Amygdala (tissue), 56 donors: ENCODE measurements at places on chromosomes 6 and 20.

- DNase-seq, result no peak
Observed at GRCh38 chr6:81636930-81637568, 115.4 kb downstream of the TENT5A start.

GRCh38 chr20:38266426-38266825, 5.9 kb upstream of the KIAA1755 start:
- DNase-seq, result no peak

DNA sequence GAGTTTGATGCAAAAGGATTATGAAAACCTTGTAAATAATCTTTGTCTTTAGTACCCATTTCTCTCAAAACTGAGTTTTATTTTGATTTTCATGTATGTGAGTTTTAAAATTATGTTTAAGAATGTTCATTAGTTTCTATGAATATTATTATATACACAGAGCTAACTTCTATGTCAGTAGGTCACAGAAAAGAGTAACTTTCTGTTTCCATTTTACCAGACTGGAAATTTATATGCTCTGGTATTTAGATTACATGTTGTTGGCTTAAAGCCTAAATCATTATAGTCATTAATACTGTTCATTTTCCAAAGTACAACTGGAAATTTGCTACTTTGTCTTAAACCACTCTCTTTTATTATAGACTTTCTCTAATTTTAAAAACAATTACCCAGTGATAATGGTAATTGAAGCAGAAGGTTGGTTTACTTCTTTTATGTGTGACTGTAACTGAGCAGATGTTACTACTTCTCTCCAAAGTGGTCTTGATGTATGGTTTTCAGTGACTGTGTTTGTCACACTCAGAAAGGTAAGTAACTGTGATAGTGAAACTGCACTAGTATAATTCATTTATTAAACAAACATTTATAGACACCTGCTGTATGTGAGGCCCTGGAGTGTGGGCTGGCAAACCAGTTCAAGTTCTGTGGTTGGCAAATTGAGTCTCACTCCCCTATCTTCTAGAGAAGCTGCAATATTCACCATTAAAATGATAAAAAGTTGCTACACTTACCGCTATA, 13.2 kb downstream of the CRYBG1 start:
- no peak for DNase-seq

GRCh38 chr20:17896771-17897369, 71.7 kb downstream of the SNX5 start:
- no peak for DNase-seq

DNA sequence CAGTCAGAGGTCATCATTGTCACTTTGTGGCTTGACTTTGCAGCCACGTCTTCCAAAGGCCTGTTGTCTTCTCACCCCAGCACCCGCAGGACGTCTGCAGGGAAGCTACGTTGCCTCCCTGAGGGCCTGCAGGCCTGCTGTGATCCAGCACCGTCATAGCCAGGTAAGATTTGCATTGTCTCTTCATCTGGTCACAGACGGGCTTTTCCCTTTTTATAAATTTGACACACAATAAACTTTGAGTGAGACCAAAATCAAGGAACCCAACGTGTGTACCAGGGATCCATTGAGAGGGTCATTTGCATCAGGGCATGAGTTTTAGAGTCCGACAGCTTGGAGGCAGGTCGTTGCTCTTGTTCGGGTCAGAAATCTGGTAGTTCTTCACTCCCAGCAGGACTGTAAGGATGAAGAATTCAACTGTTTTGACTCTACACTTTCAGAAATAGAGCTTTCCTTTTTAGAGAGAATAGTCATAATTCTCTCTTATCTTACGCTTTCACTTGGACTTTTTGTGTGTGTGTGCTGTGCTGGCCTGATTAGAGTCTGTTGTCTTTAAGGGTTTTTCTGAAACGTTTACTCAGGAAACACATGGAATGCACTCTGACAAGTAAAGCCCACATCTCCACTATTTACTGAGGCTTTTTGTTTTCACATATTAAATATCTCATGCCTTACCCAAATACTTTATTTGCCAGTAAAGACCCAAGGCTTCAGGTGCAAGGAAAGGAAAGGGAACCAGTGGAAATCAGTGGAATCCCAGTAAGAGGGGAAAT, 177.2 kb upstream of the TAB2 start:
- DNase-seq, result no peak

- no peak for DNase-seq
Observed at GRCh38 chr20:48238326-48238725, 453.0 kb upstream of the SULF2 start.

DNA sequence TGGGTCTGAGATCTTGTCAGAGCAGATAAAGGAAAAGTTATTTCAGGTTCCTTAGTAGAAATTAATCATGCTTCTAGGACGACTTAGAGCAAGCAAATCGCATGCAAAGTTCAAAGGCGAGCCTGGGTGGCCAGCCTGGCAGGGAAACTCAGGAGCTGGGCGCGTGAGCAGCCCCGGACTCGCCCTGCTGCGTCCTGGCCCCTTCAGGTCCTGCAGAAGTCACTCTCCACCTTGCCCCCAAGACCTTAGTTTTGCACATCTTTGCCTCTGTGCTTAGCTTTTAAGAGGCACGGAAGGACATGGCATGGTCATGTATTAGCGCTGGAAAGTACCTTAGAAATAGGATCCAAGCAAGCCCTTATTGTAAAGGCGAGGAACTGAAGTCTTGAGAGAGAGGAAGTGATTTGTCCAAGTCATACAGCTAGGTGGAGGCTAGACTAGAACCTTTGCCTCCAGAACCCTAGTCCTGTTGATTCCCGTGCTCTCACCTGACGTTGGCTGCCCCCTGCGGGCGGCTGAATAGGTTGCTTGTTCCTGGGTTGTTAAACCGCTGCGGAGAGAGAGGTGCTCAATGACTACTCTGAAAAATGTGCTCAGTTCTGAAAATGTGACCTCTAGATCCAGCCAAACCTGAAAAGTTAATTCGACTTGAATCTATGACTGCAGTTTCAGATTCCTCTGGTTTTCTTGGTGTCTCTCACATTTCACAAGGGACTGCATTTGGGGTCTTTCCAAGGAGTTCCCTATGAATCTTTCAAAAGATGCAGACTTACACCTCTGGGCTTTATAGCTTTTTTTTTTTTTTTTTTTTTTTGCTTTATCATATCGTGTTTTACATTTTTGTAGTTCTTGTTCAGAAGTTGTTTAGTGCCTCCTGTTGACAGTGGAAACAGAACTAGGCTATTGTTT, 2.7 kb downstream of the MYB start:
- DNase-seq, result no peak

DNA sequence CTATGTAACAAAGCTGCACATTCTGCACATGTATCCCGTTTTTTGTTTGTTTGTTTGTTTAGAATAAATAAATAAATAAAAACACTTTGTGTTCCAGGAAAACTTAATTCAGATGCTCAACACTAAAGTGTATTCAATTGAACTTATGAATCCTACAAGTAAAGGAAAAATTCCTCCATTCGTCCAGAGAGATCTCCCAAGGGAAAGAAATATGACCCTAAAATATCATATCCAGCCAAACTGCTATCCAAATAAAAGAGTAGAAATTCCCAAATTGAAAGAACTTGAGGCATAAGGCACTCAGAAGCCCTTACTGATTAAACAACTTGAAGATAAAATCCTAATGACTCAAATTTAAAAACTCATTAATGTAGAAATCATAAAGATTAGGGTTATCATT, 90.4 kb downstream of the MOXD1 start:
- DNase-seq, result no peak

GRCh38 chr6:125819535-125820326, 29.0 kb downstream of the NCOA7 start:
- no peak for DNase-seq

GRCh38 chr20:46670585-46671584, 18.4 kb downstream of the TP53RK start:
- no peak for DNase-seq

GRCh38 chr6:70314296-70314695, 11.4 kb upstream of the COL9A1 start:
- no peak for DNase-seq

DNA sequence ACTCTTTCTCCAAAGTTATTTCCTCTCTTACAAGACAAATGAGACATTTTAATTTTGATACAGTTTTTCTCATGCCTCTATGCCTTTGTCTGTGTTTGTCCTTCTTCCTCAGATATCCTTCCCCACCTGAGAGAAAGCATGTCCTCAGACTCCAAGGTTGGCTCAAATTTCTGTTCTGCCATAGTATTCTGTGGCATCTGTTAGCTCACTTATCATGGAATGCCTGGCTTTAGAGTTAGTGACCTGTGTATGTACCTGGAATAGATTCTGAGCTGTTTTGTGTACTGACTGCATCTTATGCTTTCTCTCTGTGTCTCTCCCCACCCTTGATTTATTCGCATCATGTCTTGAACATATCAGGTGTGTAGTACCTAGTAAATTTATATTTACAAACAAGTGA, 90.0 kb downstream of the CENPW start:
- no peak for DNase-seq

DNA sequence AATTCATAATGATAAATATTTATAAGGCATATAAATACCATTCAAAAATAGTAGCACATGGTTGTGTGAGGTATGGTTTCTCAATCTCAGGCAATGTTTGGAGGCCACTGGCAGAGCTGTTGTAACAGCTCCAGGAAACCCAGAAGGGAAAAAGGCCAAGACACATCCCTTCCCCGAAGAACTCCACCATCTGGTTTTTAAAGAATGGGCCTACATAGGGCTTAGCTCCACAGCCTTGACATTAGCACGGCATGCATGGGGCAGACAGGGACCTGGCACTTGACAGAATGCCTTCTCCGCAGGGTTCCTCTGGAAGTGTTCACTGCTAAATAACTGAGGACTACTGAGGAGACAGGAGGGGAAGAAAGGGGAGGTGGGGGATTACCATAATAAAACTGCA, 16.1 kb upstream of the FOXO3 start:
- DNase-seq, result no peak

- no peak for DNase-seq
Observed at GRCh38 chr6:126199466-126199865, 140.4 kb upstream of the CENPW start.

DNA sequence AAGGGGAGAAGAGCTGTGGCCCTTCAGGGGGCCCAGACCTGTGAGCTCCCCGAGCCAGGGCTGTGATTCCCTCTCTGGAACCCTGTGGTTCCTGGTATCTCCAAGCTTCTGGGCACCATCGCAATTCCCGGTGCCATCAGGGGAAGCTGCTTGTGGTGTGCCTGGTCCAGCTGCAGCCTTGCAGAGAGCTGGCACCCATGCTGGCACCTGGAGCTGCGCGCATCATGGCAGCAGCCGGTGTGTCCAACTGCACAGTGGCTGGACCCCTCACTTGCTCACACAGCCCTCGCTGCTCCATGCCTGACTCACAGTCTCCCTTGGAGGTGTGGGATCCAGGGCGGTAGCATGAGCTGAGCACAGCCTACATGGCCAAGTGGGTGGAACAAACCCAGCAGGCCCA, 56.7 kb downstream of the IYD start:
- no peak for DNase-seq

GRCh38 chr6:125596020-125596419, 153.4 kb upstream of the HEY2 start:
- DNase-seq, result no peak

DNA sequence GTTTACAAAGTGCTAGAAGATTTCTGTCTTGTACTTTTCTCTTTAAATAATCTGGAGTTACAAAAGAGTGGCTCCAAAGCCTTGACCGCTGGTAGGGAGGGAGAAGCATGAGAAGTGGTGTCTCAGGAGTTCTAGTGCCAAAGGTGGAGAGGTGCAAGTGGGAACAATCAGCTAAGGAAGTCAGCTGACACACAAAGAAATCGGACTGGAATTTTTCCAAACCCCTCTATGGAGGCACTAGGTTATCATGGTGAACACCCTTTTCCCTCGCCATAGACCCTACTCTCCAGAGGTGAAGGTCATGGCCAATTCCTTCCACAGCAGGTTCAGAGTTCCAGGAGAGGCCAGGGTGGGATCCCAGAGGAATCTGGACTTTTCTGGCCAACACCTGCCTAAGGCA, 14.8 kb downstream of the PLAGL2 start:
- no peak for DNase-seq

DNA sequence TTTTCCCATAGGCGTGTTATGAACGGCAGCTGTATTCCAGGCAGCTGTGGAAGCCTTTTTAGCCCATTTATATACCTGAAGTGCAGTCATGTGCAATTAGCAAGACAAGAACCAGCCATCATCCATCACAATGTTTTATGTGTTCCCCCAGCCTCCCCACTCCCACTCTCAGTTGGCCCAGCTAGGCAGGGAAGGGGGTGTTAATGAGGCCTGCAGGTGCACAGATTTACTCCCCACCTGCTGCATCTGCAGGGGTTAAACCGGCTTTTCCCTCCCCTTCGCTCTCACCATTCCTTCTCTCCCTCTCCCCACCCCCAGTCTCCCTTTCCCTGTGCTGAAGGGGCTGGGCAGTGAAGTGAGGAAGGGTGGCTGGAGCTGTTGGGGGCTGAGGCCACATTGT, 149.8 kb upstream of the AKAP12 start:
- no peak for DNase-seq

GRCh38 chr6:15363164-15363522, 117.3 kb downstream of the JARID2 start:
- no peak for DNase-seq

DNA sequence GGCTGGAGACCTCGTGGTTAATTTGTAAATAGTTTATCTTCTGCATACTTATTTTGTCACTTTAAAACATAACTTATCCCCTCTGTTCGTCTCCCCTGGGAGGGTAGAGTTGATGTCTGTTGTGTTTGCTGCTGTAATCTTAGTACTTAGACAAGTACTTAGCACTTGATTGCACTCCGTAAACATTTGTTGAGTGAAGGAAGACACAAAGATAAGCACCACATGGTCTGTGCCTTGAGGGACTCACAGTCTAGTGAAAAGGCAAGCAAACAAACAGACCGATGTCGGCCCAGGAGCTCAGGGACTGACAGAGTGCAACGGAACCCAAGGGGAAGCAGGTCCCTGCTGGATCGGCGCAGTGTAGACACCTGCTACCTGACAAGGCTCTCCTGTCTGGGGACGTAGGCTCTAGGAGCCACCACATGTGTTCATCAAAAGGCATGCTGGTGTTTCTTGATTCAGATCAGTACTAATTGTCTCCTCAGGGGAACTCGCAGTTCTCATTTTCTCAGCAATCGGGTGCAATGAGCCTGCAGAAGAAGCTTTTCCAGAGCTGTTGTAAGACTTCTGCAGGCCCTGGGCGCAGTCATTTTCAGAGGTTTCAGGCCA, 31.4 kb downstream of the EDN3 start:
- DNase-seq, result no peak

- DNase-seq, result no peak
Observed at GRCh38 chr6:73258721-73259120, 4.3 kb downstream of the KHDC1 start.

GRCh38 chr6:44740566-44741120, 353.1 kb downstream of the CDC5L start:
- no peak for DNase-seq
